Endothelial cell (in vitro differentiated cells): ENCODE measurements at places on chromosomes 5 and 9.

GRCh38 chr9:125396799-125397198 lies 135.2 kb downstream of the GAPVD1 start:
- DNase-seq: no peak

DNA sequence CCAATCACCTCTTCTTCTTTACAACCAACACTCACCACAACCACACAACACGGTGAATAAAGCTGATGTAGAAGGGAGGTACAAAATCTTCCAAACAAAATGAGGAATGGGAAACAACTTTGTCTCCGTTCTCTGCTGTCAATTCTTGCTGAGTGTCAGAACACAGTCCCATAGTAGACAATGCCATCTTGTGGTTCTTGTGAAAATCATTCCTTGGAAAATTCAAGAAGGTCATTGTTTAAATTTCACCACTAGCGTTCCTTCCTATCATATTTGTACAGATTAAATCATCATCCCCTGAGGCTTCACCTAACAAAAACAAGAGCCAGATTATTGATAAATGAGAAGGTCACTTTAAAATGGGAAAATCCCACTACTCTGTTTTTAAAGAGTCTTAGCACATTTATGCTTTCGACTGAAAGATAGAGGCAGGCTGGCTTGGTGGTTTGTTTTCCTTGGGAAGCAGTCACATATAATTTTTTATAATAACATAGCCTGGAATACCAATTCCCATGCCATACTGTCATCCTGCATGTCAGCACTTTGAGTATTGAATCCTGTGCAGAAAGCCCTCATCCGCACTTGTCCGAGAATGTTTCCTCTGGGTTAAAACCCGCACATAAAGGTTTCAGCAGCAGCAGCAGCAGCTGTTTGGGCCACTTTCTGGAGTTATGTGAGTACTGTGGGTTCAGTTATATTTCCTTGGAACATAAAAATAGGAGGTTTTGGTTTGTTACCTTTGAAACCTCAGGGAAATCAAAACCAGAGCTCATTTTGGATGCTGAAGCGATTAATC lies 395.0 kb upstream of the SMARCA2 start:
- DNase-seq: no peak

GRCh38 chr5:37553720-37554404 lies 174.7 kb downstream of the WDR70 start:
- no peak for DNase-seq

GRCh38 chr5:180253036-180253824 lies 38.7 kb downstream of the MAPK9 start:
- no peak for DNase-seq
